Activated gamma-delta T cell treated with anti-CD3 and anti-CD28 coated beads, Interleukin-2, amount 50 U/mL, for 16 hours (primary cell): ENCODE measurements at places on chromosomes 11 and 22.

GRCh38 chr11:22807855-22808570, 21.6 kb downstream of the SVIP start:
- no peak for DNase-seq

DNA sequence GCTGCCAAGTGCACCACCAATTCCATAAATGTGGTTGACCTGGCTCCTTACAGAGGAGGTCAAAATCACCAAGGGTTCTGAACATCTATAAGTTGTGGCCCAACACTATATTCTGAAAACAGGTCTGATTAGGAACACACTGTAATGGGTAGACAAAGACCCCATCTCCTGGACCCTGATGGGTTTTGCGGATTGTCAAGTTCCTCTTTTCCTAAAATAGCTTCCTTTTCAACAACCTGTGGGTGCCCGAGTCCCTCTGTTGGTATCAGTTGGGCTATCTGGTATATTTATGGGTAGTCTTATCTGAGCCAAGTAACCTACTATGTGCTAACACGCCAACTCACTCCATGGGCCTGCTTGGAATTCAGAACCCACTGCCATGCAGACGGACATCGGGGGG, 9.9 kb upstream of the CACNG2 start:
- no peak for DNase-seq

DNA sequence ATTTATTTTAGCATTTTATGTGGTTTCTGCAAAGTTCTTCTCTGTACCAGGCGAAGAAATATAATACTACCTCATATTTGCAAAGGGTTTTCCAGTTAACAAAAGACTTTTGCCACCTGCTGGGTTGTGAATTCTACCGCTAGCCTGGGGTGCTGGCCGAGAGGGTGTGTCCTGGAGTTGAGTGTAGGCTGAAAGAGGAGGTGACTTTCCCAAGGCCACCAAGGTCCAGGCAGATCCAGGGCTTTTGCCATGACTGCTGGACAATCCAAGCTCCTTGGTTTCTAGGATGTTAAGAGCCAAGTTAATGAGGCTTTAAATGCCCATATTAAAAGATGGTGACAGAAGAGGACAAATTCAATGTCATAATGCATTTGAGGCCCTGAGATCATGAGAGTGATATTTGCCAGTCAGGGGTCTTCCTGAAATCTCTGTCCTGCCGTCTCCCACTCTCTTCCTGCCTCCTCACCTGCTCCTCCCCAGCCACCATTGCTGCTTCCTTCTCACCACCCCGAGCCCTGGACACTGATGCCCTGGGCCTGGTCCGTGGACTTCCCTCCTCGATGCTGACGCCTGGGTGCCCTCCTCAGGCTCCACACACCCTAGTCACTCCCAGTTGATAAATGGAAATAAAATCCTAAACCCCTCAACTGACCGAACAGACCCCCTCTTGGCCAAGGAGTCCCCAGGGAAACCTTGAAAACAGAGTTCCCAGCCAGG, 825.6 kb downstream of the TBC1D22A start:
- DNase-seq = no peak

- DNase-seq = no peak
Observed at GRCh38 chr11:65277631-65278277, 16.0 kb downstream of the POLA2 start.

GRCh38 chr11:13691286-13691899, 22.9 kb downstream of the FAR1 start:
- no peak for DNase-seq

GRCh38 chr11:65555693-65556231, 2.4 kb downstream of the LTBP3 start:
- DNase-seq = no peak

GRCh38 chr22:35306350-35306967, 6.8 kb downstream of the TOM1 start:
- DNase-seq = no peak

DNA sequence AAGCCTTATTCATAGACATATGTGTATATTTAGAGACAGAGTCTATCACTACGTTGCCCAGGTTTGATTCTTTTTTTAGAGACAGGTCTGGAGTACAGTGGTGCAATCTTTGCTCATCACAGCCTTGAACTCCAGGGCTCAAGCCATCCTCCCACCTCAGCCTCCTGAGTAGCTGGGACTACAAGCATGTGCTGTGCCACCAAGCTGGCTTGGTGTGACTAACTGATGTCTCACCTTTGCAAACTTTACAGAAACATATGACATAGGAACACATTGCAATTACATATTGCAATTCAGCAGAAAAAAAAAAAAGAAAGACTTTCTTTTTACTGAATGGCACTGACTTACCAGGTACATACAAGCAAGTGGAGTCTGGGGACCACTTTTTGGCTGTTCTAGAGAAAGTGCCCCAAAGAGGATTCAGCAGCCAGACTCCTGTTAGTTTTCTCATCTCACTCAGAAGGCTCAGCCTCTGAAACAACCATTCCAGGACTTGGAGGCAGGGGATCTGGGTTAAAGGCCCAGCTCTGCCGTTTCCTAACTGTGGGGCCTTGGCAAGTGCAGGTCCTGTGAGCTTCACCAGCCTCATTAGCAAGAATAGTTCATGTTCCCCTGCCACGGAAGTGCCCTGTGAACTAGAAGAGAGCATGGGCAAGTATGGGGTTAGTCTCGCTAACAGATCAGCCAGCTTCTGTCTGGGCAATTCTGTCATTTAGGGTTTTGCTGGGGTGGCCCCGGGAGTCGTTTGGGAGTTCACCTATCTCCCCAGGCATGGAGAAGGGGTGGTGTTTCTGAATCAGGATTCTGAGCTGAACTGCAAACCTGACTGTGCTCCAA, 11.3 kb upstream of the NFAM1 start:
- DNase-seq = no peak

GRCh38 chr22:19057999-19058491, 64.2 kb downstream of the DGCR2 start:
- DNase-seq = no peak

- no peak for DNase-seq
Observed at GRCh38 chr22:39924286-39924685, 23.4 kb downstream of the GRAP2 start.

- DNase-seq = no peak
Observed at GRCh38 chr11:102957953-102958352, 2.4 kb upstream of the MMP13 start.

GRCh38 chr22:46352691-46353386, 17.3 kb downstream of the TRMU start:
- DNase-seq = no peak

GRCh38 chr11:75325713-75326438, 25.6 kb downstream of the ARRB1 start:
- peak; percentile 17 for DNase-seq

- DNase-seq = no peak
Observed at GRCh38 chr22:22061085-22062077, 78.8 kb upstream of the TOP3B start.

GRCh38 chr11:66987158-66987620, 12.1 kb downstream of the C11orf86 start:
- DNase-seq = no peak

DNA sequence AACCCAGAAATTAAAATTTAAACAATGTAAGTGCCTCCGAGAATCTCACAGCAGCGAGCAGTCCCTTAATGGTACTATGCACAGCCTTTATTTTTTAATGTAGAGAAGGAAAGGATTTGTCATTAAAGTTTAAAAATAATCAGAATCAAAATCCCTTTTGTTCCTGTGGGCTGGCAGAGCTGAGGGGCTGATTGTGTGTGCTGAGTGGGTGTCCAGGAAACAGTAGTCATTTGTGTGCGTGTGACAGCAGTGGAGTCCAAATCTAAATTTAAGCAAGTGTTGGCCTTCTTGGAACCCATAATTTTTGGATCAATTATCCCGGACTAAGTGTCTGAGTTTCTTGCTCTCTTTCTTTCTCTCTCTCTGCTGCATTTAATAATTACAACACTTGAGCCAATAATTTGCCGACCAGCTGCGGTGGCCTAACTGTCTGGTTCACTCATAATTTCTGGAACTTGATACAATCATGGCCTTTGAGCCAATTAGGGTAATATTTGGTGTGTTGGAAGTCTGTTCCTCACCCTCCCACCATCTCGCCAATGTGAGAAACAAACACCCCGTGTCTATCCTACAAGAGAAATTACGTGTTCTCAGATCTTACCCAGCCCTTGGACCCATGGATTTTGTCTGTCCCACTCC, 528.0 kb downstream of the SOX6 start:
- DNase-seq = no peak

- no peak for DNase-seq
Observed at GRCh38 chr11:124745835-124746620, 6.0 kb downstream of the VSIG2 start.

DNA sequence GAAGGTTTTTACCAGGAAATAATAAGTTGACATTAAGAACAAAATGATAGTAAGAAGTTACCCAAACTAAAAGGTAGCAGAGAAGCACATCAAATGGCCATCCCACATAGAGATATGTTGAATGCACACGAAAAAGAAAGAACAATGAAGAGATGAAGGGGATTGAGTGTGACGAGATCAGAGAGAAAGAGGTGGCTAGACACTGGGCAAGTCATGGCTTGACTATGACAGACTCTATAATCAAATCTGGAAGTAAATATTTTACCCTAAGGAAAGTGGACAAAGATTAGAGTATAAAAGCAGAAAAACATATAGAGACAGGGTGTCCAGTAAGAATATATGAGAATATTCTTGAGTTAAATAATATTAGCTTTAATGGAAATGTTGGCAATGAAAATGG, 31.4 kb downstream of the CASP12 start:
- DNase-seq = no peak

GRCh38 chr11:113322158-113322557, 7.8 kb downstream of the TTC12 start:
- DNase-seq = no peak

DNA sequence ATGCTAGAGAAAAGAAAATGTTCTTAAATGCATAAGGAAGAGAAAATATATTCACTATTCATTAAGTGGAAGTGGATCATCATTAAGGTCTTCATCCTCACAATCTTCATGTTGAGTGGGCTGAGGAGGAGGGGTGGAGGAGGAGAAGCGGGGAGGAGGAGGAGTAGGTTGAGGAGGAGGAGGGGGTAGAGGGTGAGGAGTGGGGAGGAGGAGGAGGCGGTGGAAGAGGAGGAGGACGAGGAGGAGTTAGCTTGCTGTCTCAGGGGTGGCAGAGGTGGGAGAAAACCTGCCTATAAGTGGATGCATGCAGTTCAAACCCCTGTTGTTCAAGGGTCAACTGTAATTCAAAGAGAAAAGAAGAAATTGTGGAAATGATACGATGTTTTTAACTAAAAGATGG, 71.6 kb downstream of the MYEOV start:
- no peak for DNase-seq

- peak; percentile 40 for DNase-seq
Observed at GRCh38 chr22:25488244-25489020, 76.0 kb upstream of the GRK3 start.

DNA sequence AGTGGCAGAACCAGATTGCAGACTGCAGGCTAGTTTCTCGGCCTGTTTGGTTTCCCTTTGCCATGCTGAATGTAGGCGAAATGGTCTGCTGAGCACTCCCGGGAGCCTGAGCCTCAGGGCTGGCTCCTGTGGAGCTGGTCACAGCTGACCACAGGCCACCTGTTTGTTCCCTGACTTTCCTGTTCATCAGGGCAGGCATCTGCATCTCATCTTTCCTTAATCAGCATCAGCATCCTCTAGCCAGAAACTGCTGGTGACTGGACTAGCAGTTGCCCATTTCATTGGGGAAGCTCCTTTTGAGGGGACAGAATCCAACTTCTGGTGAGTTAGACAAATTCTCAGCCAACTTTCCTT, 20.2 kb upstream of the C11orf96 start:
- no peak for DNase-seq

GRCh38 chr22:28171115-28171514, 252.1 kb upstream of the PITPNB start:
- no peak for DNase-seq

DNA sequence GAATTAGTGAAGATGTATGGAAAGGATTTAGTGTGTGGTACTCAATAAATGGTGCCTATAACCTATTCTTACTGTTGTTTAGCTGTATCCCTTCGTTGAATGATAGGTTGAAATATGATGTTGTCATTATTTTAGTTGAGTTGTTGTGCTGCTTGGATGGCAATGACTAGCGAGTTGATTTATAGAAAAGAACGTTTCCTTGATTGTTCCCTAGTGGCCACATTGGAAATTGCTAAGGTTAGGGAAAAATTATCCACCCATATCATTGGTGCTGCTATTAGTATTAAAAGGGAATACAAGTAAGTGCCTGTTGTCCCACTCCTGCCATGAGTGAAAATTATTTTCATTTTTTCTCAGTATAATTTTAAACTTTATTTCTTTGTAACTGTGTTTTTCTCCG, 14.5 kb downstream of the EMSY start:
- DNase-seq = no peak

- no peak for DNase-seq
Observed at GRCh38 chr22:19764636-19765476, 4.3 kb downstream of the TBX1 start.

DNA sequence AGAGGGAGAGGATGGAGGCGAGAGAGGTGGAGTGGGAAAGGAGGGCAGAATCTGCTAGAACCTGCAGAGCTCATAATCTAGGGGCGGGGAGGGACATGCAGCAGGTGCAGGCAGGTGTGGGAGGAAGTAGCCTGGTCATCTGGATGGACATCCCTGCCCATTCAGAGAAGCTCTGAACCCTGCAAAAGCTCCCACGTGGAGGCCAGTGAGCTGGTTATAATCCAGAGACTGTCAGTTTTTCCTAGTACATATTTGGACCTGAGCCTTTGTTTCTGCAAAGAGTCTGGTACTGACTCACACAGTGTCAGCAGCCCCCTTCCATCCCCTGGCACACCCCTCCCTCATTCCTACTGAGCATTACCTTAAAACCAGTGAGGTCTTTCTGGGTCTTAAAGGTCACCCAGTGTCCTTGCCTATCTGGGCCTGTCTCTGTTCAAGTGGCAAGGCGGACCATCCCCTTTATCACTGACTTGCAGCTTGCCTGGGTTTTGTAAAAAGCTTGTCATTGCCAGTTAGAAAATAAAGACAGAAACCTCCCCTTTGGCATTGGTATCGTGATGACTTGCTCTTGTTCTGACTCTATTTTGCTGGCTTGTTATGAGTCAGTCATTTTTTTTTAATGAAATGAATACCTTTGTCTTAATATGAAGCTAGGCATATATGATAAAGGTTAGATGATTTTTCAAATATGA, 26.1 kb downstream of the PTPRJ start:
- DNase-seq = no peak

DNA sequence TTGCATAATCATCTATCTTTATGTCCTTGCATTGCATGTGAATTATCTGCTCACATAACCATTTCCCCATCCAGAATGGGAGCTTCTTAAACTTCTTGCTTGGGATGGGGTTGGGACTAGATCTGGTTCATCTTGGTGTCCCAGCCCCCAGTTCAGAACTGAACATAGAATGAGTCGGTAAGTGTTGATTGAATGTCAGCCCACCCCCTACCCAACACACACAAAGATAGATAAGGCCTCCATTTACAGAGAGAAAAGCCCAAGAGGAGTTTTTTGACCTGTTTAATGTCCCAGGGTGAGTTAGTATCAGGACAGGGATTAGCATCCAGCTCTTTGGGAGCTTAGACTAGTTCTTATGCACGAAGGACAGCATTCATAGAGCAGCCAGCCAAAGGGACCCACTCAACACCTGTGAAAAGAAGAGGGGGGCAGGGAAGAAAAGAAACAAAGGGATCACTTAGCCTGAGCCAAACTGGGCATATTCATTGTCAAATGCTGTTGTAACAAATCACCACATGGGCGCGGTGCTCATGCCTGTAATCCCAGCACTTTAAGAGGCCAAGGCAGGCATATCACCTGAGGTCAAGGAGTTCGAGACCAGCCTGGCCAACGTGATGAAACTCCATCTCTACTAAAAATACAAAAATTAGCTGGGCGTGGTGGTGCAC, 57.4 kb downstream of the CHRDL2 start:
- DNase-seq = no peak
